ENCODE measurements at places on chromosomes 1 and 21.

DNA sequence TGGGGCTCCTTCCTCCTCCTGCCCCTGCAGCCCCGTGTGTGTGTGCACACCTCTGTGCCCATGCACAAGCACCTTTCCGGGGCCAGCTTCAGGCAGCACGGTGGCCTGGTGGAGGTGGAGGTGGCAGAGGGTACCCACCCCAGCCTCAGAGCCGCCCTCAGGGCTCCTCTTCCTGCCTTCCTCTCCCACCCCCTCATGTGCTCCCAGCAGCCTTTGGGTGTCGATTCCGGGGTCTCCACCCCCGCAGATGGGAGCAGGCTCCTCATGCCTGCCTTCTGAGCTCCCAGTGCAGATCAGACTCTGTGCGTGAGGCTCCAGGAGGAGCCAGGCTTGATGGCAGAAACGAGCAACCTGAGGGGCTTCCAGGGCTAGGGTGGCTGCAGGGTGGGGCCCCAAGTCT, 29.2 kb upstream of the PLCH2 start:
- no peak for DNase-seq

- no peak for DNase-seq
Observed at GRCh38 chr1:154865442-154866256, 4.4 kb downstream of the KCNN3 start.

DNA sequence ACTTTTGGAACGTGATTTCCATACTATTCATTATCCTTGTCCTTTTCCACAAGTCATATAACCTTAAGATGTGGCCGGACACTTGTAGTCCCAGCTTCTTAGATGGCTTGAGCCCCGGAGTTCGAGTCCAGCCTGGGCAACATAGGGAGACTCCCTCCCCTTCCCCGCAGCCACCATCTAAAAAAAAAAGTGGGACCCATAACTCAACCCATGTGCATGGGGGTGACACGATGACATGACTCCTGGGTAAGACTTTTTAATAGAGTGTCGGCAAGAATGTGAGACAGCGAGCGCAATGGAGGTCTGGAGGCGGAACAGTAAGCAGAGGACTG, 25.7 kb downstream of the MIA3 start:
- no peak for DNase-seq

- DNase-seq = no peak
Observed at GRCh38 chr1:221845650-221846371, 103.9 kb upstream of the DUSP10 start.

- no peak for DNase-seq
Observed at GRCh38 chr1:202762019-202762418, 46.2 kb downstream of the KDM5B start.

- no peak for DNase-seq
Observed at GRCh38 chr1:227920426-227920825, 27.3 kb downstream of the WNT9A start.

GRCh38 chr1:17773591-17774326, 18.6 kb downstream of the ACTL8 start:
- DNase-seq = no peak

GRCh38 chr1:198157847-198158725, 1.3 kb downstream of the NEK7 start:
- DNase-seq = no peak

DNA sequence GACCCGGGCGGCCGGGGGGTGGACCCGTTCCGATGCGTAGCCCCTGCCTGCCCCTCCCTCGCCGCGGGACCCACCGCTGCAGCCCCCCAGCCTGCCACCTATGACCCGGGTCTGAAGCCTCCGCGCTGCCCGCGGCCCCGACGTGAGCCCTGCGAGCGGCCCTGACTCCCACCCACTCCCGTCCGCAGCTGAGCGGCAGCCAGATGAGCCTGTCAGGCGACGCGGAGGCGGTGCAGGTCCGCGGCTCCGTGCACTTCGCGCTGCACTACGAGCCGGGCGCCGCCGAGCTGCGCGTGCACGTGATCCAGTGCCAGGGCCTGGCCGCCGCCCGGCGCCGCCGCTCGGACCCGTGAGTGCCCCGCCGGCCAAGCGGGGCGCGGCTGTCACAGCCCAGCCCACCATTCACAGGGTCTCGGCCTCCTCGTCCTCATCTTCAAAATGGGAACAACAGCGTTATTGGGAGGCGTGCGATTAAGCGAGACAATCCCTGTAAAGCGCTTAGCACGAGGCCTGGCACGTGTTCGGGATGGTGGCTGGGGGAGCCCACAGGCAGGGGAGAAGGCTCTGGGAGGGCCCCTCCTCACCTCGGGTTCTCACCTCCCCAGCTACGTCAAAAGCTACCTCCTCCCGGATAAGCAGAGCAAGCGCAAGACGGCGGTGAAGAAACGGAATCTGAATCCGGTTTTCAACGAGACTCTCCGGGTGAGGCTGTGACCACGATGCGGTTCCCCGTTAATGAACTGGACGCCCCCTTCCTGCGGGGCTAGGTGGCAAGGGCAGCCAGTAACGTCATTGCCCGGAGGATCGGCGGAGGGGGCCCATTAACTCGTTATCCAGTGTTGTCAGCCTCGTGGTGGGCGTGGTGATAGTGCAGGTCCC, 8.2 kb downstream of the SYTL1 start:
- DNase-seq = no peak

DNA sequence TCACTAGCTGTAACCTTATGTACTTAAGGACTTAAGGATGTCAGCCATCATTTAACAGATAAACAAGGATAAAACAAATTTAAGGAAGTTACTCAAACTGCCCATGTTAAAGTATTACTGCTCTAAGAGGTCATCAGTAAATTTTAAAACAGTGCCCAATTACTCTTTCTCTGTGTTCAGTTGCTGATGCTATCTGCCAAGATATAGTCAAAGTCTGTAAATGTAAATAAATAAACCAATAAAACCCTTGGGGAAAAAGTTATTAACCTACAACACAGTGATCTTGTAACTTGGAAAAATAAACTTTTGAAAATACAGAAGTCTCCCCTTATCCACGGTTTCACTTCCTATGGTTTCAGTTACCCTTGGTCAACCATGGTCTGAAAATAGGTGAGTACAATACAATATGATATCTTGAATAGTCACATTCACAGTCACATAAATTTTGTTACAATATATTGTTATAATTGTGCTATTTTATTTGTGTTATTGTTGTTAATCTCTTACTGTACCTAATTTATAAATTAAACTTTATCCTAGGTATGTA, 501.8 kb downstream of the LMO4 start:
- no peak for DNase-seq

DNA sequence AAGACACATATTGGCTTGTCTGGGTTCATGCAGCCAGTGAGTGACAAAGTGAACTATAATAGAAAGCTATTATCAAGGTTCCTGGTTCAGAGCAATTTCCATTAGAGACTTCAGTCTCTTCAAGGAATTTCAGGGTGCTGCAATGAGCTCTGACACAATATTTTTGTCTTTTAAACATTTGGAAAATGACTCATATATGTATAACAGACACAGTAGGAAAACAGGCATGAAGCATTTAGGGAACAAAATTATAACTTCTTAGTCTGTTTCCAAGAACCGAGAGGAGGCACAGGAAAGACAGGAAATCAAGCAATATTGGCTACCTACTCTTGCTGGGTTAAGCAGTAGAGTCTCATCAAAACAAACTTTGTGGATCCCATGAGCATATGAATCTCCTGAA, 170.4 kb downstream of the PTPRC start:
- no peak for DNase-seq

- DNase-seq = no peak
Observed at GRCh38 chr1:193589597-193590040, 403.2 kb upstream of the B3GALT2 start.

GRCh38 chr1:231778009-231778719, 151.6 kb downstream of the DISC1 start:
- DNase-seq = no peak

DNA sequence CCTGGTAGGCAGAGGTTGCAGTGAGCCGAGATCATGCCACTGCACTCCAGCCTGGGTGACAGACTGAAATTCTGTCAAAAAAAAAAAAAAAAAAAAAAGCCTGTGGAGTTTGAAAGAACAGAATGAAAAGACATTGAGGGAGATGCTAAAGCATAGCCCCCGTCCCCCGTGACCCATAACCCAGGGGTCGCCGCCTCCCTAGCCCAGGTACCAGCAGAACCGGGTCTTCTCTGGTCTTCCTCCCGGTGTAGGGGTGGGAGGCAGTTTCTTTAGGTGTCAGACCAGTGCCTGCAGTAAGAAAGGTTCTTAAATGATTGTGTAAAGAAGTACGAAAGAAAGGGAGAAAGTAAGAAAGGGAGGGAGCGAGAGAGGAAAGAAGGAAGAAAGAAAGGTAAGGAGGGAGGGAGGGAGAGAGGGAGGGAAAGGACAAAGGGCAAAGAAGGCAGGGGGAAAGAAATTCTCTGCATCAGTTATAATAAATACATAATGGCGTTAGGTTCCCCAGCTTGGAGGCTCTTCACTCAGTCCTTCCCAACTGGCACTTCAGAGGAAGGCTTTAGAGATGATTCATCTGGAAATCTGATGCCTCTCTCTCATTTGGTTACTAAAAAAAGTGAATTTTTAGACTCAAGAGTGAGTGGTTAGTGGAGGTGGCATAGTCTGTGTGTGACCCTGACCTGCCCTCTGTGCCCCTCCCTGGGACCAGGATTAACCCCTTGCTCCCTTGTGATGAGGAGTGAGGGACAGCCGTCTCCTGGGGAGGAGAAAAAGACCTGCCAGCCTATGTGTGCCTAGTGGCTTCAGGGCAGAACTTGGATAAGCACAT, 1.1 kb downstream of the IL24 start:
- no peak for DNase-seq

DNA sequence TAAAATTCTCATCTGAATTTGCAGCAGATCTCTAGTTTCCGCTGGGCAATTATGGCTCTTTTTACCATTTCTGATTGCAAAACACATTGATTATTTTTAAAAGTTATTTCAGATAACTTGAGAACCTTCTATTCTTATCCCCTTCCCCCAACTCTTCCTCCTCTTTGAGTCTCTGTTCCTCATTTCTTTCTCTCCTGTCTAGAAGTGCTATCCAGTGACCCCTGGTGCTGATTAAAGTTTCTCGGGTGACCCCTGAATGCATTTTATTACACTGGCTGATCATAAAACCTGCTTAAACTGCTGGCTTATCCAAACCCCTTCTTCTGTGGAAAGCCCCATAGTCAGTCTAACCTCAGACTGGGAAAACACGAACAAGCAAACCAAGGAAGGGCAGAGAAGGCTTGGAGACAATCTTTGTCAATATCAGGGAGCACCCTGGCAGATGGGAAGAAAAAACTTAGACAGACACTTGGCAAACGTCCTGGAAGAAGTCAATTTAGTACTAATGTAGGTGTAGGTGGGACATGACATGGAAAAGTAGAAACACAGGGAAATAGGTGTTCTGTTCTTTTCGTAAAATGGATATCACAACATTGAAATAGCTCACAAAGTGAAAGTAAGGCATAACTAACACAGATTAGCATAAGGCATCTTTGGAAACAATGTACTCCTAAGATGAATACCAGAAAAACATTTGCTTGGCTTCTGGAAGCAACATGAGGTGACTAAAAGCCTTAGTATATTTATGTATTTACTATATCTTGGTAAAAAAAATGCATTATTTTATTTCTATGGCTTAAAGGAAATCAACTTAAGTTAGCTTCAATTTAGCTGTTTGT, 61.4 kb downstream of the GORAB start:
- DNase-seq = no peak

DNA sequence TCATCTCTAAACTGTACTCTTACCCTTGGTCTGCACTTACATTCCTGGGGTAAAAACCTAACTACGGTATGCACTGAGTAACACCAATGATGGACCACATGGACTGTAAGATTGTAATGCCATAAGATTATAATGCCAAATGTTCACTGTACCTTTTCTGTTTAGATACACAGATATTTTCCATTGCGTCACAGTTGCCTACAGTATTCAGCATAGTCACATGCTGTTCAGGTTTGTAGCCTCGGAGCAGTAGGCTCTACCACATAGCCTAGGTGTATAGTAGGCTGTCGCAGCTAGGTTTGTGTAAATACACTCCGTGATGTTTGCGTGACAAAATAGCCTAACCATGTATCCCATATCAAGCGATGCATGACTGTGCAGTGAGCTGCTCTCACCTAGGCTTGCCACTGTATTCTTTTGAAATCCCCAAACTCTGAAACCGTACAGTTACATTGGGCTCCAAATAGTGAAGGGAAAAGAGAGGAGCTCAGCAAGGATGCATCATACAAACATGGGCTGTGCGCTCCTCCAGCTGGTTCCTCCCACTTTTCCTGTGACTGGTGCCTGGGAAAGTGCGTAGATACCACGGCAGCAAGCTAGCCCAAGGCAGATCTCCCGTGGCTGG, 35.2 kb downstream of the CFAP57 start:
- no peak for DNase-seq

DNA sequence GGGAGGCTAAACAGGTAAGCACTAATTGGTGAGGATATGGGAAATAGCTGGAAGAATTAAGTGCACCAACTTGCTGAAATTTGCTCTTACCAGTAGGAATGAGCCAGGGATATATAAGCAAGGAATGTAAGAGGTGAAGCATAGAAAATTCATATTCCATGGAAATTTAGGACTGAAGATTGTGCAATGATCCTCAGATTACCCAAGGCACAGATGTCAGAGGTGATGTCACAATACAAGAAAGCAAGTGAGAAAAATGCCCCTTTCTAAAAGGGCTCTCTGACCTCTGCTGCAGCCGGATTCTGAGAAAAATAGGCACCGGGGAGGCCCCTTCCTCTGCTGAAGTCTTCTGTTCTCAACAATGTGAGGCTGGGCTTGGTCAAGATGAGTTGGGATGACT, 112.3 kb upstream of the ZNF678 start:
- no peak for DNase-seq

GRCh38 chr1:200969726-200970561, 53.6 kb downstream of the KIF21B start:
- DNase-seq = no peak

GRCh38 chr1:27831568-27832410, 1.2 kb downstream of the PPP1R8 start:
- no peak for DNase-seq

DNA sequence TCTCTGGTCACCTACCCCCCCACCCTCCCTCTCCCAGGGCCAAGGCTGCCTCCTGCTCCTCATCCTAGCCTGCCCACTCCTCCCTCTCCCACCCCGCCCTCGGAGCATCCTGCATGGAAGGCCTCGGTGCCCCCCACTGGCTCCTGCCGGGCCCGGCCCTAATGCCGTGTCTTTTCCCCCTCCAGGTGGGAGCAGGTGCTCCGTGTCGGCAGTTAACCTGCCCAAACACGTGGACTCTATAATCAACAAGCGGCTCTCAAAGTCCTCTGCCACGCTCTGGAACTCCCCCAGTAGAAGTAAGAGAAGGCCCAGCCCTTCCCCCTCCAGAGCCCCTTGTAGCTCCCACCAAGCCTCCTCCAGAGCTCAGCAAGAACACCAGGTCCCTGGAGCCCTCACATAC, 18.8 kb downstream of the MAP7D1 start:
- DNase-seq = no peak

- DNase-seq = no peak
Observed at GRCh38 chr1:4126731-4127591, 226.9 kb upstream of the C1orf174 start.

- no peak for DNase-seq
Observed at GRCh38 chr1:47837866-47838561, 159.2 kb downstream of the TRABD2B start.
